Jurkat, Clone E6-1 (cell line): ENCODE measurements at places on chromosomes 3 and 15.
A peak's percentile ranks its signal among the peaks of the same experiment; 100 is the strongest.

- DNase-seq, result no peak
Measured at GRCh38 chr3:169083163-169083562, 580.3 kb downstream of the MECOM start.

DNA sequence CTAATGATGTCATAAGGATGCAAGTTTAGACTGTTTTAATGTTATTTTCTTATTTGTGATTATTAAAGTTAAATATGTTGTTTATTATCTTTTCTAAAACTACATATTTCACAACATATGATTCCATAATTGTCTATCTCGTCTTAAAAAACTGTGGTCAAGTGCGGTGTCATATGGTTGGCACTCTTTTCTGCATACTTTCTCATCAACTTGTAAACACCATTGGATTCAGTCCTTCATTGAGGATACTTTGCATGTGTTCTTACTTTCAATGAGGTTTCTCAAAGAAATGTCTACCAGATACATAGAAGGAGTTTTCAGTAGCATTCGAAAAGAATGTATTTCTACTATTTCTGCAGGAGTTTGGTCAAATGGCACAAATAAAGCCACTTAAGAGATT, 22.0 kb upstream of the ALPK3 start:
- no peak for DNase-seq

- DNase-seq, result no peak
Measured at GRCh38 chr3:126676919-126677705, 22.2 kb upstream of the TXNRD3 start.

- DNase-seq, result no peak
Measured at GRCh38 chr3:40850861-40851260, 326.1 kb downstream of the ZNF621 start.

- no peak for DNase-seq
Measured at GRCh38 chr3:72344647-72345046, 503.6 kb downstream of the SHQ1 start.

DNA sequence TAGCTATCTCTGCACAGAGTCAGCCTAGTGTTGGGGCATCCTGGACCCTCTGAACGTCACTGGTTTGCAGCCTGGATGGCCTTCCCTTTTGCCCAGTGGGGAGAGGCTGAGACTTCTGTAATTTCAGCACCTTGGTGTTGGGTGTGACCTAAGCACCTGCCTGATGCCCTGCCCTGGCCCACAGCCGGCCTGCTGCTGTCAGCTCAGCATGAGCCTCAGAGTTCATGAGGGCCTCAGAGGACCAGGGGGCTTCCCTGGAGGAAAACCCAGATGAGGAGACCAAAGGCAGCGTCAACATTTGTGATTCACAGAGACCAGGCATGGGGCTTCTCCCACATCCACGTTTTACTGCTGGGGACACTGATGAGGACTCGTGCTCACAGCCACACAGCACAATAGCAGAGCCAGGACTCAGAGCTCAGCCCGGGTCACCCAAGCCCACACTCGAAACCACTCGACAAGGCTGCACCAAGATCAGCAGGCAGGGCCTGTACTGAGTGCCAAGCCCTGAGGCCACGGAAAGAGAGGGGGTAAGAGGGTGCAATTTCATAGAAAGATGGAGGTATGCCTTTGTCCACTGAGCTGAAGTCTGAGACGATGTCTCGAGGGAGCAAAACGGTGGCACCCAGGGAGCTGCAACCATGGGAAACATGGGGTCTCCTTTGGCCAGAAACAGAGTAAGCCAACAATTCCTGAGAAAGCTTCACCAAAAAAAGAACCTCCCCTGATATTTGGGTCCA, 9.9 kb upstream of the GP9 start:
- DNase-seq, result no peak

GRCh38 chr3:160949460-160949859, 155.7 kb downstream of the B3GALNT1 start:
- peak; percentile 67 for DNase-seq

- DNase-seq, result no peak
Measured at GRCh38 chr3:75896265-75896664, 110.9 kb upstream of the ZNF717 start.

- DNase-seq, result peak; percentile 63
Measured at GRCh38 chr3:43180027-43180426, 74.1 kb upstream of the POMGNT2 start.

- DNase-seq, result peak; percentile 16
Measured at GRCh38 chr3:197446700-197447056, 109.1 kb downstream of the BDH1 start.
